ENCODE measurements at places on chromosomes 12 and 14.
A peak's percentile ranks its signal among the peaks of the same experiment; 100 is the strongest.

- DNase-seq = no peak
Observed at GRCh38 chr14:105375635-105376057, 22.7 kb upstream of the TEX22 start.

DNA sequence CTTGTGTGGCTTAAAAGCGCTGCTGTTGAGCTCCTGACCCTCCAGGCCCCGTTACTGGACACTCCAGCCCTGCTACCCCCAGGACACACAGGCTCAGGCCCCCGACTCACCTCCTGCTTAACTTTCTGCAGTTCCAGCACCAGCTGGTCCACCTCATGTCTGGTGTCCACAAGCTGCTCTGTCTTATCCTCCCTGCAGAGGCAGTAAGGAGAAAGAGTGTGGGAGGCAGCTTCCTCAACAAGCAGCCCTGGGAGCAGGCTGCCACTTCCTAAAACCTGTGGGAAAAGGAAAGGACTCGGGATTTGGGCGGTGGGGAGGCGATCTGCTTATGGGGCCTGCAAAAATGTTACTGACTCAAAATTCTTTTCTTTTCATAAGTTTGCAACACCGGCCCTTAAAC is 79.2 kb downstream of the CCDC88C start:
- DNase-seq = no peak

DNA sequence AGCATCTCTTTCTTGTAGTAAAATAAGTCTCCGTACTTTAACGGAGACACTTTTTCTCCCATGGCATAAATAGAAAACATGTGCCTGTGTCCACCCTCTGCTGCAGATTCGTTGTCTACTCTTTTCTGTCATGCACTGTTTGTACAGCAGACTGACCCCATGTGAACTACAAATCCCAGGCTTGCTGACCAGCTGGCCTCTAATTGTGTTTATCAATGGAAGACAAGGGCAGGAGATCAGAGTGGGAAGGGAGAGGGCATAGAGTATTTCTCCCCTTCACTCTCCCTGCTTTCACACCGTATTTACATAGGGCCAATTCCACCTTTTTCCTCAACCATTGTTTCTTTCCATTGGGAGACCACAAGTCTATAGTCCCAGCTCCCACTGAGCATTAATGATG is 31.0 kb upstream of the TMTC2 start:
- DNase-seq = no peak

GRCh38 chr14:21184254-21184653 is 28.4 kb upstream of the OR5AU1 start:
- DNase-seq = no peak

DNA sequence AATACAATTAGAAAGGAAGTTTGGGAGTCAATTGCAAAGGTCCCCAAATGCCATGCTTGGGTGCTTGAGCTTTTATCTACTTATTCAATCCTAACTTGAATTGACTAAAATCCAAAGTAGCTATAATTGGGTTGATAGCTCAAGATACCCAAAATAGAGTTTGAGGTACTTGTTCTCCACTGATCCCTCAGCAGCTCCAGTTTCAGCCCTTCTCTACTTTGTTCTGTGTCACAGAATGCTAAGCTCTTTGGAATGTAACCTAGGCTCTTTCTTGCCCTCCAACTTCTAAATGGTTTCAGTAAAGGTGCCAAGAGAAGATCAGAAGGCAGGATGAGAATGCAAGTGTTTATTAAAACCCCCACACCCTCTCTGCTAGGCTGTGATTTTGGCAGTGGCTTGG is 251.4 kb upstream of the CLEC14A start:
- no peak for DNase-seq

- peak; percentile 58 for DNase-seq
Observed at GRCh38 chr14:80212023-80212397, 706 bp upstream of the DIO2 start.

DNA sequence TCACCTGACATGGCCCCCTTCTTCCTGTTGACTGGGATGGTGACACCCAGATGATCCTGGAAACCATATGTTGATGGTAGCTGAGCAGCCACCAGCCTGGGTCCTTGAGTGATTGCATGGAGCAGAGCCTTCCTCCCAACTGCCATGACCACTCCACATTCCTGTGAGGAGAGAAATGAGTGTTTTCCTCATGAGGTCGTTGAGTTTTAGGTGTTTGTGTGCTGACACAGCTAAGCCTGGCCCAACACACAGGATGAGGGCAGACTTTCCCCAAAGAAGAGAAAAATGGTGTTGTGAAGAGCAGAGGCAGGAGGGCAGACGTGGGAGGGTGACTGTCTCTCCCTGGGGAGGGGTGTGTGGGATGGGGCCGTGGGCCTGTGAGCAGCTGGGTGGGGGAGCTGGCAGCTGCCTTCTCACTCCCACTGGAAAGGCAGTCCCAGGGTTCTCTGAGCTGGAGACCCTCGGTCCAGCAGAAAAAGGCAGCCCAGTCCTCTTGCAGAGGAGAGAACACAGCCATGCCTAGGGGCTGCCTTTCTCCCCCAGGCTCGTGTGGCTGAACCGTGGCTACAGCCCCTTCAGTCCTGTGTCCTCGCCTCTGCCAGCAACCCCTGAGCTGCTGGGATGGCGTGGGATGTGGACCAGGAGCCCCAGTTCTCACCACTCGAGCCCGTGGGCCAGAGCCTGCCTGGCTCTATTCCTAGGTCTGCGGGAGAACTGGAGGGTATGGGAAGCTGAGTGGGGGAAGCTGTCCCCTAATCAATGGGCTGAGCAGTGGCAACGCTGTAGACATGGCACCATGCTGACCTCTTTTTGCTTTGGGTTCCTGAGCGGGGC is 257.0 kb downstream of the ADGRD1 start:
- DNase-seq = no peak

GRCh38 chr12:72863671-72864070 is 591.5 kb downstream of the TRHDE start:
- no peak for DNase-seq

DNA sequence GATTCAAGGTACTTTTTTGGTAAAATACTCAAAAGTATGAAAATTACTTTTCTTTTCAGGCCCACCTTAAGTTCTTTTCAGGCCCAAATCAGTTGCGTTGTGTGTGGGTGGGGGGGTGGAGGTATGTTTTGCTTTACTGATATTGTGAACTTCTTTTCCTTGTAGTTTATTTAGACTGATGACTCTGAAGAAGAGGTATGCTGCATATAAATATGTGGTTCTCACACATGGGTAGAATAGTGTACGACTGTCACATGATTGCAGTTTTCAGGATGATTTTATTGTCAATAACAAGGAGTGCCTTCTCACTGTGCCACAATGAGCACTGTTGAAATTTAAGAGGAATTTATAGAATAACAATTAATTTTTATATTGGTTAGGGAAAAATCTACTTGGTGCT is 166.6 kb upstream of the ATP2B1 start:
- DNase-seq = no peak

GRCh38 chr14:103743691-103744090 is 28.1 kb downstream of the ZFYVE21 start:
- DNase-seq = no peak

DNA sequence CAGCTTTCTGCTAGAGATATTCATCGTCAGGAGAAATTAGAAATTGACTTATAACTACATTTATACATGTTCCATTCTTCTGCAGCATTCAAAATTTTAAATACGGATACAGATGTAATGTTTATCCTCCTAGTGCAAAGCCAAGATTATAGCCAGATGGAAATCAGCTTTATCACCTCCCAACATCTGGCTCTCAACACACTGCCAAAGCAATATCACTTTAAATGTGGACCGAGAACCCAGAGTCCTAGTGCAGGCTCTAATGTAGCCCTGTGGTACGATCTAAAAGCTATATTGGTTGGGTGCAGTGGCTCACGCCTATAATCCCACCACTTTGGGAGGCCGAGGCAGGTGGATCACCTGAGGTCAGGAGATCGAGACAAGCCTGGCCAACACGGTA is 6.5 kb downstream of the MLH3 start:
- no peak for DNase-seq

- peak; percentile 11 for DNase-seq
Observed at GRCh38 chr12:106583242-106584103, 669 bp downstream of the RFX4 start.

GRCh38 chr14:67514650-67515385 is 18.3 kb upstream of the PLEKHH1 start:
- peak; percentile 30 for DNase-seq

DNA sequence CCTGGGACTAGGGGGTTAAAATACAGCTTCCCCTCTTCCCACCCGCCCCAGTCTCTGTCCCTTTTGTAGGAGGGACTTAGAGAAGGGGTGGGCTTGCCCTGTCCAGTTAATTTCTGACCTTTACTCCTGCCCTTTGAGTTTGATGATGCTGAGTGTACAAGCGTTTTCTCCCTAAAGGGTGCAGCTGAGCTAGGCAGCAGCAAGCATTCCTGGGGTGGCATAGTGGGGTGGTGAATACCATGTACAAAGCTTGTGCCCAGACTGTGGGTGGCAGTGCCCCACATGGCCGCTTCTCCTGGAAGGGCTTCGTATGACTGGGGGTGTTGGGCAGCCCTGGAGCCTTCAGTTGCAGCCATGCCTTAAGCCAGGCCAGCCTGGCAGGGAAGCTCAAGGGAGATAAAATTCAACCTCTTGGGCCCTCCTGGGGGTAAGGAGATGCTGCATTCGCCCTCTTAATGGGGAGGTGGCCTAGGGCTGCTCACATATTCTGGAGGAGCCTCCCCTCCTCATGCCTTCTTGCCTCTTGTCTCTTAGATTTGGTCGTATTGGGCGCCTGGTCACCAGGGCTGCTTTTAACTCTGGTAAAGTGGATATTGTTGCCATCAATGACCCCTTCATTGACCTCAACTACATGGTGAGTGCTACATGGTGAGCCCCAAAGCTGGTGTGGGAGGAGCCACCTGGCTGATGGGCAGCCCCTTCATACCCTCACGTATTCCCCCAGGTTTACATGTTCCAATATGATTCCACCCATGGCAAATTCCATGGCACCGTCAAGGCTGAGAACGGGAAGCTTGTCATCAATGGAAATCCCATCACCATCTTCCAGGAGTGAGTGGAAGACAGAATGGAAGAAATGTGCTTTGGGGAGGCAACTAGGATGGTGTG is 1.9 kb downstream of the GAPDH start:
- DNase-seq = no peak

GRCh38 chr14:69941768-69942742 is 62.8 kb downstream of the SMOC1 start:
- DNase-seq = no peak

GRCh38 chr12:131923260-131923659 is 5.8 kb upstream of the PUS1 start:
- no peak for DNase-seq

DNA sequence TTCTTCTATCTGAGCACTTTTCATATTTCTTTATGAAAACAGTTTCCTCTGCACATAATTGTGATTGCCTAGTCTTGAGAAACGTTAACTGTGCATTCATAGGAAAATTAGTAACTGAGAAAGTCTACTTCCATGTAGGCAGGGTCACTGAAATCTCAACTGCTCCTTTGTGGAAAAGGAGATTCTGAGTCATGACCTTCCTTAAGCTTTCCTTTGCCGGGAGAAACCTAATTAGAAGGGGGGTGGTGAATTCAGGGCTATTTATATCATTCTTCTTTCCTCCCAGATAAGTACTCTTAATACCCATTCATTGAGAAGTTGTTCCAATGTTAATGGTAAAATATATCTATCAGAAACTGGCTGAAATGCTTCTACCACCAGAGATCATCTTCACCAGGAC is 751.0 kb upstream of the TMEM132C start:
- peak; percentile 64 for DNase-seq

DNA sequence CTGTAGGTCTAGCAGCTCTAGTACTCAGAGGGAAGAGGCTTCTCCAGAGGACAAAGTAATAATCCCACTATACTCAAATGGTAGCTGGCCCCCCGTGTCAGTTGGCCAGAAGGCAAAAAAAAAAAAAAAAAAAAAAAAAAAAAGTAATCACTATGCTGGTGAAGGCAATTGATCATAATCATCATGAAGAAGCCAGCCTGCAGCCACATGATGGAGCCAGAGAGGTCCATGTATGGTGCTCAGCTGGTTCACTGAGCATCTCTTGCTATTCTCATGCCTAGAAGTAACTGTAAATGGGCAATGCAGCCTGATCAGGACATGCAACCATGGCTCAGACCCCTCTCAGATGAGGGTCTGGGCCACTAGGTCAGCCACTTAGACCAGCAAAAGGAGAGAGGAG is 378.8 kb downstream of the MED13L start:
- DNase-seq = no peak

GRCh38 chr14:31937730-31938346 is 139.3 kb upstream of the ARHGAP5 start:
- peak; percentile 92 for DNase-seq

DNA sequence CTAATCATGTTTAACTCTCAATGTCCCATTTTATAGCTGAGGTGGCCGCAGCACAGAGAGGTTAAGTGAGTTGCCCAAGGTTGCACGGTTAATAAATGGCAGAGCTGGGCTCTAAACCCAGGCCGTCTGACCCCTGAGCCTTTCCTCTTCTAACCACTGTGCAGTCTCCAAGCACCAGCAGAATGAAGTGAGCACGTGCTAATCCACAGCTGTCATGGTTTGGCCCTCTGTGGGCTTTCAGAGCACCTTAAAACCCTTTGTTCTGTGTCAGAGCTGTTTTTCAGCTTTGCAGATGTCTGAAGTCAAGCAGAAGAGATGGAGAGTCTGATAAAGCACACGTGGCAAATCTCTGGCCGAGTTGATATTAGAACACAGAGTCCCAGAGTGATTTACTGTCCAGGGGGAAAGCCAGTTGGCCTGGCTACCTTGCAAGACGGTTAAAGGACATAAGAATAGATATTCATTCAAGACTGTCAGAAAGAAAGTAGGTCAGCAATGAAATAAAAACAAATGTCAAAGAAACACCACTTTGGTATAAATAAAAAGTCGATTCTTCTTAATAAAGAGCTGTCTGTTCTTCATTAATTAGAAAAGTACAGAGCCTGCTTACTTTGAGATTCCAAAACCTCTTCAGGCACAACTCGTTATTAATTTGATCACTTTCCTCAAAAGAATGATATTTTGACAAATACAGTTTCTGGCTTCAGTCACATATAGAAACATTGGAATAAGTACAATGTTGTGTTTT is 107.3 kb downstream of the CRADD start:
- DNase-seq = peak; percentile 47

DNA sequence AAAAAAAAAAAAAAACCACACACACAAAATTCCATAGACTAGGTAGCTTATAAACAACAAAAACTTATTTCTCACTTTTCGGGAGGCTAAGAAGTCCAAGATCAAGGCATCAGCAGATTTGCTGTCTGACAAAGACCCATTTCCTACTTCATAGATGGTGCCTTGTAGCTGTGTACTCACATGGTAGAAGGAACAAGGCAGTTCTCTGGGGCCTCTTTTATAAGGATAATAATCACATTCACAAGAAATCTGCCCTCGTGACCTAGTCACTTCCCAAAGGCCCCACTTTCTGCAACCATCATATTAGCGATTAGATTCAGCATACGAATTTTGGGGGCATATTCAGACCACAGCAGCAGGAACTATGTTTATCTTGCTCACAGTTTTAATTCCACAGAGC is 54.9 kb downstream of the STXBP6 start:
- DNase-seq = no peak

DNA sequence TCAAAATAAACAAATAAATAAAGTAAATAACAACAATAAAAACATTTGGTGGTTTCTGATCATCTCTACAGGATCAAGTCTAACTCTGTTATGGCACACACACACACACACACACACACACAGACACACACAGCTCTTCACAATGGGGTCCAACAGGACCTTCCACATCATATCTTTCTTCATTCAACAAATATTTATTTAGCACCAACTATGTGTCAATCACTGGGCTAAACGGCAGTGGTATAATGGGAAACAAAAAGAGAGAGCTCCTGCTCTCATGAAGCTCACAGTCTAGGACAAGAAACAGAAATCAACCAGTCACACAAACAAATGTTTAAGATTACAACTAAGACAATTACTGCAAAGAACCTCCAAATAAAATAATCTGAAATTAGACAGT is 9.3 kb downstream of the PPP1R13B start:
- DNase-seq = no peak

- no peak for DNase-seq
Observed at GRCh38 chr14:90060965-90061684, 669 bp upstream of the KCNK13 start.
